Dermis lymphatic vessel endothelial cell (primary cell): ENCODE measurements at places on chromosomes 1 and 21. TPM values are rescaled to one million over a fixed set of nuclear protein-coding genes. Genes with fewer than 3 reads are reported as not detected.

Gene PTCH2
- total RNA-seq: 0.09 TPM in 1 of 2 replicates, not detected in the other

Gene WASF2
- 31.1 and 31.7 TPM in 2 replicates for total RNA-seq

Gene VWA5B1
- not detected in 2 replicates for total RNA-seq

Gene LCE2A
- not detected in 2 replicates for total RNA-seq

Gene CGN
- total RNA-seq: 0.11 and 0.26 TPM in 2 replicates

Gene PAPPA2
- total RNA-seq: under 0.01 and 0.09 TPM in 2 replicates

Gene S100A2
- total RNA-seq: 0.86 and 0.98 TPM in 2 replicates

Gene NLRP3
- not detected in 2 replicates for total RNA-seq

Gene CNKSR1
- total RNA-seq: not detected in 2 replicates

Gene LEFTY2
- not detected in 2 replicates for total RNA-seq

Gene S100A8
- total RNA-seq: not detected in 2 replicates

Gene CFAP107
- under 0.01 TPM in 1 of 2 replicates, not detected in the other for total RNA-seq

Gene RUNX1
- total RNA-seq: 0.26 and 0.54 TPM in 2 replicates

Gene TFAP2E
- 0.22 and 0.26 TPM in 2 replicates for total RNA-seq

Gene AGMAT
- total RNA-seq: 0.11 and 0.17 TPM in 2 replicates

Gene AK5
- 11.2 and 27.3 TPM in 2 replicates for total RNA-seq

Gene RHD
- 0.09 and 0.33 TPM in 2 replicates for total RNA-seq

Gene TMEM200B
- total RNA-seq: 0.26 and 0.33 TPM in 2 replicates

Gene PAX7
- total RNA-seq: not detected in 2 replicates

Gene AMY2A
- total RNA-seq: not detected in 2 replicates

Gene RAB25
- not detected in 2 replicates for total RNA-seq

Gene KRTAP12-2
- total RNA-seq: not detected in 2 replicates

Gene OR2L3
- total RNA-seq: not detected in 2 replicates

Gene DNAJC28
- 1.6 and 1.8 TPM in 2 replicates for total RNA-seq

Gene FAM151A
- total RNA-seq: not detected in 2 replicates

Gene BTBD8
- total RNA-seq: 2.0 and 4.0 TPM in 2 replicates

Gene SPRR4
- total RNA-seq: not detected in 2 replicates

Gene EXTL2
- 12.5 and 16.8 TPM in 2 replicates for total RNA-seq

Gene CENPS
- total RNA-seq: 5.9 TPM in 2 replicates

Gene ANKRD45
- total RNA-seq: under 0.01 TPM in 1 of 2 replicates, not detected in the other

Gene SLC1A7
- total RNA-seq: not detected in 2 replicates

Gene NKAIN1
- 0.11 and 0.17 TPM in 2 replicates for total RNA-seq

Gene NRIP1
- total RNA-seq: 58.0 and 63.4 TPM in 2 replicates

Gene AMY2B
- total RNA-seq: 1.1 and 2.9 TPM in 2 replicates

Gene LCE6A
- total RNA-seq: not detected in 2 replicates

Gene LAMC1
- total RNA-seq: 312 and 409 TPM in 2 replicates

Gene ENAH
- total RNA-seq: 14.1 and 31.8 TPM in 2 replicates

Gene PRRX1
- 0.17 and 1.3 TPM in 2 replicates for total RNA-seq

Gene HECTD3
- 17.7 and 18.3 TPM in 2 replicates for total RNA-seq

Gene ABCA4
- 35.5 and 345 TPM in 2 replicates for total RNA-seq

Gene CFAP45
- under 0.01 and 0.17 TPM in 2 replicates for total RNA-seq

Gene MFAP2
- total RNA-seq: 20.9 and 22.0 TPM in 2 replicates

Gene LAPTM5
- 34.4 and 54.1 TPM in 2 replicates for total RNA-seq

Gene CLCA4
- total RNA-seq: not detected in 2 replicates

Gene MPL
- total RNA-seq: 0.09 and 0.11 TPM in 2 replicates
